Astrocyte of the hippocampus (primary cell): ENCODE measurements at places on chromosomes 3 and 15.

GRCh38 chr3:16828815-16829214 lies 55.9 kb upstream of the PLCL2 start:
- DNase-seq: peak; percentile 29

- DNase-seq: peak; percentile 35
Measured at GRCh38 chr3:100756441-100756840, 47.1 kb downstream of the TFG start.

- DNase-seq: peak; percentile 49
Measured at GRCh38 chr3:179503640-179504039, 52.4 kb upstream of the GNB4 start.

- DNase-seq: peak; percentile 95
Measured at GRCh38 chr3:7309641-7310102, 448.8 kb downstream of the GRM7 start.

DNA sequence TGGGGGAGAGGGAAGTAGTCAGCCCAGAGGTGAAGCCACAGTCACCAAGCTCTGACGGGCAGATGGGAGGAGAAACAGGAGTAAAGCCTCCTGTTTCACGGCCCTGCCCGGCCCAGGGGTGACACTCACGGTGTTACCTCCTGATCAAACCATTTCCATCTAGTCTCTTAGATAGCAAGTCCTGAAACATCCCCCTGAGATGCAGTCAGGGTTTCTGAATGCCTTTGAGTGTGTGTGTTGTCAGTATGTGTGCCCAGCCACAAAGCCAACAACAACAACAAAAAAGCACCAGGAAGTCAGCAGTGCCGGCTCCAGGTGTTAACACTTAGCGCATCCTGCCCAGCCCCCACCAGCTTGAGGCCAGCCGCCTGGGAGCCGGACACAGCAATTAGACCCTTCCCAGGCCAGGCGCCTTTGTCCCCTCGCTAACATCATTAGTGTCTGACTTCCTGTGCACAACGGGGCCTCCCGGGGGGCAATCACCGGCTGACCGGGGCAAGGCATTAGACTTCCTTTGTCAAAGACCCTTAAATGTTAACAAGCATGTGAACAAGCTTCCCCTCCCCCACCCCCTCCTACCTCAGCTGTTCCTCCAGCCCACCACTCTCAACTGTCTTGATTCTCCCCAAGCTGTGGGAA lies 34.5 kb downstream of the IL17RD start:
- peak; percentile 48 for DNase-seq

DNA sequence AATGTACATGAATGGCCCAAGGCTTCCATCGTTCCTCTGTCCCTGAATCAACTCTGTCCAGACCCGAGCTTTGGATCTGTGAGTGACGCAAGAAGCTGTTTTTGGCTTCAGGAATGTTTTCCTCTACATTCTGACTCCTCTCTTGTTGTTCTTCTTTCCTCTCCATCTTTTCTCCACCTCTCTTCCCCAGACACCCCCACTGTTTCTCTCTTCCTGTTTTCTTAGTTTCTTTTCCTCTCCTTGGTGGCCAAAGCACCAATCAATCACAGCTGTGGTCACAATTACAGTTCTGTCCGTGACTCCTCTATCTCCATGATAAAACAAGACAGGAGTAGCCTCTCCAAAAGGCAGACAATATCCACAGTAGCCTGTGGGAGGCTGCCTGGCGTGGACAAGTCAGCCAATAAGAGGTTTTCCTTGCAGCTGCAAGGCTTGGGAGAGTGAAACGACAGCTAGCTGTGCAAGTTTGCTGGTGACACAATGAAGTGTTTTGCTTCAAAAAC lies 4.9 kb upstream of the TMEM212 start:
- DNase-seq: peak; percentile 62

DNA sequence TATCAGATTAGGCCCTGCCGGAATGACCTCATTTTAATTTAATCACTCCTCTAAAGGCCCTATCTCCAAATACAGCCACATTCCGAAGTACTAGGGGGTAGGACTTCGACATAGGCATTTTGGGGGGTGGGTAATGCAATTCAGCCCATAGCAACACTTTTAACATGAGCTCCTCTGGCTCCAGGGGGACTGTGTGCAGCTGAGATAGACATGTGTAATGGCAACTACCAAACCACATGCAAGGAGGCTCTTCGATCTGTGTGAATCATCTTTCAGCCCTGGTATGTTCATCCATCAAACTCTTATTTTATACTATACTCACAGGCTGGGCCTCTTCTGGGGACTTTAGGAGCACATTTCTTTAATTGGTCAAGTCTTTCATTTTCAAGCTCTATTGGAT lies 57.4 kb upstream of the PPARG start:
- DNase-seq: peak; percentile 47

DNA sequence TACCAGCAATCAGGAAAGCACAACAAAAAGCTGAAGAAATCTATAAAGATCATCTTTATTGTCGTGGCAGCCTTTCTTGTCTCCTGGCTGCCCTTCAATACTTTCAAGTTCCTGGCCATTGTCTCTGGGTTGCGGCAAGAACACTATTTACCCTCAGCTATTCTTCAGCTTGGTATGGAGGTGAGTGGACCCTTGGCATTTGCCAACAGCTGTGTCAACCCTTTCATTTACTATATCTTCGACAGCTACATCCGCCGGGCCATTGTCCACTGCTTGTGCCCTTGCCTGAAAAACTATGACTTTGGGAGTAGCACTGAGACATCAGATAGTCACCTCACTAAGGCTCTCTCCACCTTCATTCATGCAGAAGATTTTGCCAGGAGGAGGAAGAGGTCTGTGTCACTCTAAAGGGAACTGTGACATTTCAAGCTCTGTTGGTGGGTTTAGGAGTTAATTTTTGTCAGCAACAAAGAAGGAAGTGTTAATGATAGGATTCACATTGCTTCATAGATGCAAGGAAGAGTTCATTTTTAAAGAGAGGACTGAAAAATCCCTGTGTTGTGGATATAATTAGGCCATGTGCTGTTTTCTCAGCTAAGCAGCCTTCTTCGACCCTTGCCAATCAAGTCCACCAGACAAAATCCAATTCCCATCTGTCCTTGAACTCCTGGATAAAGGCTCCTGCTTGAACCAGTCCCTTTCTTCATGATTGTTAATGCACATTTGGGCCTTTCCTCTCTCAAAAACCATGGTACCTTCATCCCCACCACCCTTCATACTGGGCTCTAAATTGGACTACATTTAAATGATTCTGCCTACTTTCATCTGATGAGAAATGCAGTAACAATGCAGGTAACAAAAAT lies 1.2 kb downstream of the GPR15 start:
- DNase-seq: no peak

- DNase-seq: no peak
Measured at GRCh38 chr3:89699771-89700170, 592.4 kb downstream of the EPHA3 start.

DNA sequence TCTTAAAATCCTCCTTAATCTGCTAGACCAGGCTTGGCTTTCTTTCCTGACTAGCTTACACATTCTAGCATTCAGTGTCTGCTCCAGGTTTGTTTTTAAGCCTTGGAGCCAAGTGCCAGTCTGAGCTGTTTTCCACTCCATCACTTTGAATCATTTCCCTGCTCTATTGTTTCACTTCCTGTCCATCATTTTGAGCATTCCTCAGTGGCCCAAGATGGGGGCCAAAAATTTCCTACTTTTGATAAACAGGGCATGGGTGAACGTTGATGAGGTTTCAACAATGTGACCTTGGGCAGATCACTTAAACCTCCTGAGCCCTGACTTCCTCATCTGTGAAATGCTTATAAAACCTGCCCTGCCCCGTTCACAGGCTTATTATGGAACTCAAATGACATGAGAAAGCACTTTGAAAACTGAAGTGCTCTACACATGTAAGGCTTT lies 4.4 kb downstream of the CYP19A1 start:
- DNase-seq: no peak

GRCh38 chr15:51089699-51090453 lies 4.8 kb downstream of the TNFAIP8L3 start:
- DNase-seq: no peak

DNA sequence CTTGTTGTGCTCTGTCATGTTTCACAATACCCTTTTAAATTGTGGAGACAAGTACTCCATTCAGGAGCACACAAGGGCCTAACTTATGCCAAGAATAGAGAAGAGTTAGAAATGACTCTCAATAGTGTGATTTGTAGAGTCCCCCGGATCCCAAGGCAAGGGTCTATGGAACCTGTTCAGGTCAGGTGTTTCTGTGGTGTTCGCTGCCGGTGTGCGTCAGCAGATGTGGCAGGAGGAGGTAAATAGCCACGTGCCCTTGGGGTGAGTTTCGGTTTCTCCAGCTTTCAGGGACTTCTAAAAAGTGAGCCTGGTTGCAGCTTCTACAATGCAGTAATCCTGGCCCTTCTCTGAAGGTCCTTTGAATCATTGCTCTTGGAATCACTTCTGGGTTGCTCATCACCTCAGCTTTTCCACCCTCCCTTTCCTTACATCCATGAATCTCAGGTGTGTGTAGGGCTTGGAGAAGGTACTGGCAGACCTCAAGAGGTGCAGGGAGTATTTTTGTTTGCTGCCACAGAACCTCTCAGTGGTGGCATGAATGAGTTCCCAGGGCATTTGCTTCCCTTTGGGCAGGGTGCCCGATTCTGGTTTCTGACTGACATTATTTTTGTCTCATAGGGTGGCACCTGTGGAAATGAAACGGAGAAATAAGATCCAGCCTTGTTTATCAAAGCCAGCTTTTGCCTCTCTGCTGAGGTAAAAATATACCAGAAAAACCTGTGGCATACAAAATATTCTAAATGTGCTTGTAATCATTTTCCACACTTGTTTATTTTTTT lies 7.3 kb downstream of the ST3GAL6 start:
- no peak for DNase-seq

DNA sequence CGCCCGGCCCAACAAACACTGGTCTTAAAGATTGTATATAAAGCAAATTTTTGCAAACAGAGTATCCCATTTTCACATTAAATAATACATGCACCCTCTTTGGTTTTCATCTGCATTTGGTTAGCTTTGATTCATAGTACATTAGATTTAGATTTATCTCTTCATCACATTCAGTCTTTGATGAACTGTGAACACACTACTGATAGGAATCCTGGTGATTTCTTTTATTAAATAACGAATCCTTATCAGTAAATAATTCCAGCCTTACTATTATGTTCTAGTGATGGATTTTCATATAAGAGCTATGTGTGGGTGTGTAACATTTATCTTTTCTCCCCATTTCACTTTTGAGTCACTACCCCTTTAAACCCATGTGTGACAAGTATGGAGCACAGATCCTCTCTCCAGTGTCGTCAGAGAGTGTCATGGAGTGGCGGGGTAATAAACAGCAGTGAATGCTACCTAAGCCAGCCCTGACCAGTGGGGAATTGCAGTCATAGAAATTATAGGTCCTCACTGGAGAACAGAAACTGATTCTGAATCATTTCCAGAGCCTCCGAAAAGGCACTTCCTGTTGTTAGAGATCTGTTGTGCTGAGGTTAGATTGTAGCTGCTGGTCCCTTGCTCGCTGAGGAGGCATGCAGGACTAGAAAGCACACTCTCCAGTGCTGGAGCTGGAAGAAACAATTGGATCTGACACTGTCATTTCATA lies 22.0 kb downstream of the SLC7A14 start:
- peak; percentile 16 for DNase-seq

DNA sequence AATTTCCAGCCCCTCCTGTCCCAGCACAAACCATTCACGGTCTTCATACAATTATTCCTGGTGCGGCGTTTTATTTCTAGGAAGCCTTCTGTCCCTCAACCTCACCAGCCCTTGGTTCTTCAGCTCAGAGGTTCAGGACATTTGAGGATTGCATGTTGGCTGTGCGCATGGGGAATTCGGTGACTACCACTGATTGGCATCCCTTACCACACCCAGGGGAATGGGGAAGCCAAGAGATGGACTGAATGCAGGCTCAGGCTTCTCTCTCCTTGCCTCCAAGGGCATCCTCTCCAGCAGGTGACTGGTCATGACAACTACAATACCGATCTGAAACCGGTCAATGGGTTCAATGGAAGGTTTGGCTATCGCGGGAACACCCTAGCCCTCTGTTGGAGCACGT lies 153.8 kb downstream of the MTHFS start:
- DNase-seq: no peak

DNA sequence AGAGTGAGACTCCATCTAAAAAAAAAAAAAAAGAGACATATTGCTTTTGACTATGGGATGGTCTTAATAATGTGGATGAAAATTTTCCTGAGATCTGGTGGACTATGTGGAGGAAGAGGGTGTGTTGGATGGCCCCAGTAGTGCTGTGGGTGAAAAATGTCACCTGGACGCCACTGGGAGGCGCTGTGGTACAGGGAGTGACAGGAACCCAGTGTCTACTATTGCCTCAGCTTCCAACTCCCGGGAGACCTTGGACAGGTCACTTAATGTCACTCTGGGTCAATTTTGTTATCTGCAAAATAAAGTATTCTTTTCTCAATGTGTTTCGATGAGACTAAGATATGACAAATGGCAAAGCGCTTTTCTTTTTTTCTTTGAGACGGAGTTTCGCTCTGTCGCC lies 27.7 kb upstream of the DCP1A start:
- peak; percentile 80 for DNase-seq

- peak; percentile 81 for DNase-seq
Measured at GRCh38 chr15:37109872-37110572, 9.7 kb upstream of the MEIS2 start.

GRCh38 chr3:153756816-153757215 lies 364.4 kb upstream of the ARHGEF26 start:
- DNase-seq: peak; percentile 7

DNA sequence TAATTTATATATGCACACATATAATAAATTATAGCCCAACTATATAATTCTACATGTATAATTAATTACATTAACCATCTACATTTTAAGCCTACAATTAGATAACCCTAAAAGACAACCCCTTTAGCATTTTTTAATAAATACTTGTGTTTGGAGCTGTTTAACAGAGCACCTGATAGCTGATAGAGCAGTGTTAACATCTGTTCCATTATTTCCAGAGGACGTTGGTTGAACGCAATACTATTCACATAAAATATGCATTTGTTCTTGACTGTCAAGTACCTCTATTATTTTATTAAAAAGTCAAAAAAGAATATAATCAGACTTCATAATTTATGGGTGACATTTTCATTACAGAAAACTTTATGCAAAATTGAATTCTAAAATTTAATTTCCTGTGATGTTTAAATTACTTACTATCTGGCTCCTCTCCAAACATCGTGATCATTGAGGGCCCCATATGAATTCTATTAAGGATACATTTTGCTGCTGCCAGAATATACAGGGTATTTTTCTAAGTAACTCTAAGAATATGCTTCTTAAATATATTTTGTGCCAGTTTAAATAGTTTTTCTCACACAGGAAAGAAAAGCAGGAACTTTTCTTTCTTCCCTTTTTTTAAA lies 234.3 kb downstream of the SHOX2 start:
- no peak for DNase-seq

DNA sequence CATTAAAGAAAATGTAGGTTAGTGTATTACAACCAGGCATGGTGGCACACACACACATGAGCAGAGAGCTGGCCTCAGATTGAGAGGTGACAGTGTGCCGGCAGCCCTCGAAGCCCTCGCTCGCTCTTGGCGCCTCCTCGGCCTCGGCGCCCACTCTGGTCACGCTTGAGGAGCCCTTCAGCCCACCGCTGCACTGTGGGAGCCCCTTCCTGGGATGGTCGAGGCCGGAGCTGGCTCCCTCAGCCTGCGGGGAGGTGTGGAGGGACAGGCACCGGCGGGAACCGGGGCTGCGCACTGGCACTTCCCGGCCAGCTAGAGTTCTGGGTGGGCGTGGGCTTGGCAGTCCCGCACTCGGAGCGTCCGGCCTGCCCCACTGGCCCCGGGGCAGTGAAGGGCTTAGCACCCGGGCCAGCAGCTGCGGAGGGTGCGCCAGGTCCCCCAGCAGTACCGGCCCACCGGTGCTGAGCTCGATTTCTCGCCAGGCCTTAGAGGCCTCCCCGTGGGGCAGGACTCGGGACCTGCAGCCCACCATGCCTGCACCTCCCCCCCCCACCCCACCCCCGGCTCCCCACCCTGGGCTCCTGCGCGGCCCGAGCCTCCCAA lies 80.4 kb upstream of the TMEM158 start:
- no peak for DNase-seq

- peak; percentile 96 for DNase-seq
Measured at GRCh38 chr3:57060089-57060821, at the start of gene SPATA12. Gene SPATA12 (plus strand): TSS chr3:57060664. CDS start chr3:57073695, 13,031 bp downstream.
